Stimulated activated CD8-positive, alpha-beta memory T cell treated with anti-CD3 and anti-CD28 coated beads, Interleukin-7, amount 100 ng/mL, for 4 hours (primary cell): ENCODE measurements at places on chromosomes 7 and 10.

DNA sequence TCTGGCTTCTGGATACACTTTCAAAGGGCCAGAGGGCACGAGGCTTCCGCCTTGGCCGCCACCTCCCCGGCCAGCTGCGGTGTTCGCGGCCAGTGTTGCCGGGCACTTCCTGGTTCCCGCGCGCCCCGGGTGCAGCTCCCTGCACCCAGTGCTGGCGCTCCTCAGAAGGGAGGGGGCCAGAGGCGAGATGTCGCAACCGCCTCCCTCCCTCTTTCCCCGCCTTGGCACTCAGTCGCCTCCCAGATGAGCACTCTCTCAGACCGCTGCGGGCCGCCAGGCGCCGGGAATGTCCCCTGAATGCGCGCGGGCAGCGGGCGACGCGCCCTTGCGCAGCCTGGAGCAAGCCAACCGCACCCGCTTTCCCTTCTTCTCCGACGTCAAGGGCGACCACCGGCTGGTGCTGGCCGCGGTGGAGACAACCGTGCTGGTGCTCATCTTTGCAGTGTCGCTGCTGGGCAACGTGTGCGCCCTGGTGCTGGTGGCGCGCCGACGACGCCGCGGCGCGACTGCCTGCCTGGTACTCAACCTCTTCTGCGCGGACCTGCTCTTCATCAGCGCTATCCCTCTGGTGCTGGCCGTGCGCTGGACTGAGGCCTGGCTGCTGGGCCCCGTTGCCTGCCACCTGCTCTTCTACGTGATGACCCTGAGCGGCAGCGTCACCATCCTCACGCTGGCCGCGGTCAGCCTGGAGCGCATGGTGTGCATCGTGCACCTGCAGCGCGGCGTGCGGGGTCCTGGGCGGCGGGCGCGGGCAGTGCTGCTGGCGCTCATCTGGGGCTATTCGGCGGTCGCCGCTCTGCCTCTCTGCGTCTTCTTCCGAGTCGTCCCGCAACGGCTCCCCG lies at the start of gene FFAR4:
Gene FFAR4, plus strand, starts transcription at position 231 of the 842 bp plus-strand sequence. Its CDS starts 56 bp downstream, at position 287.
- no peak for DNase-seq

DNA sequence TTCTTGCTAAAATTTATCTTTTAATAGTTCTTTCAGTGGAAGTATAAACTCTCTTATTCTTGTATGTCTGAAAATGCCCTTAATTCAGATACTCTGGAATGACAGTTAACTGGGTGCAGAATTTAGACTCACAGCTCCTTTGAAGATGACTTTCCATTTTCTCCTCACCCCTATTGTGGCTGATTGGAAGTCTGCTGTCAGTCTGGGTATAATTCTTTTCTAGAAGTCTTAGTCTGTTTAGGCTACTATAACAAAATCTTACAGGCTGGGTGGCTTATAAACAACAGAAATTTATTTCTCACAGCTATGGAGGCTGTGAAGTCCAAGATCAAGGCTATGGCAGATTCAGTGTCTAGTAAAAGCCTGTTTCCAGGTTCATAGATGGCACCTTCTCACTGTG lies 145.2 kb upstream of the GDF10 start:
- DNase-seq, result no peak

DNA sequence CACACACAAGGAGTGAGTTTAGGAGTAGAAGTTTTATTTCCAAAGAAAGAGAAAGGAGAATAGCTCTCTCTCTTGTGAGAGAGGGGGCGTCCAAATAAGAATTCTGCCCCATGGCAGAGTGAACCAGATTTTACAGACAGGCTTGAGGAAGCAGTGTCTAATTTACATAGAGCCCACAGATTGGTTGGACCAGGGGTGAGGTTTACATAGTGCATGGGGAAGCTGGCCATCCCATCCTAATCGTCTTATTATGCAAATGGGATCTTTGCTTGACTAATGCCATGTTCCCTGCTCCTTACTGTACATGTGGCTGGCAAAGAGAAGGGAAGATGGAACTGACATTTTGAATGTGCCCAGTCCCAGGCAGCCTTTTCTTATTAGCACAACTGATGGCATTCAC lies 60.0 kb upstream of the ACSM6 start:
- DNase-seq, result no peak

DNA sequence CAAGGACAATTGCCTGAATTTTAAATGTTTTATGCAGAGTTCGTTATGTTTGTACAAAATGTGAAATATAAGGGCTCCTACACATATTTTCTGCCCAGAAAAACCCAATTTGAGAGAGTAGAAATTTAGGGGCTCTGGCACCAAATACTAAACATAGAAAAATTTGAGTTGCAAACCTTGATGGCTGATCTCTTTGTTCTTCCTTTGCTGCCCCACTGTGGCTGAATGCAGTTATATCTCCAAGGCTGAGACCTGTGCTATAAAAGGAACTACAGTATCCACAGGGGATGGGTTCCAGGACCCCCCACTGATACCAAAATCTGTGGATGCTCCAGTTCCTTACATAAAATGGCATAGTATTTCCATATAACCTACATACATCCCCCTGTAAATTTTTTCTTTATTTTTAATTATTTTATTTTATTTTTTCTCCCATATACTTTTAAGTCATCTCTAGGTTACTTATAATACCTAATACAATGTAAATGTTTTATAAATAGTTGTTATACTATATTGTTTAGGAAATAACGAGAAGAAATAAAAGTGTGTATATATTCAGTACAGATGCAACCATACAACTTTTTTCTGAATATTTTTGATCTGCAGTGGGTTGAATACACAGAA lies 22.5 kb downstream of the CFAP43 start:
- no peak for DNase-seq

- no peak for DNase-seq
Observed at GRCh38 chr10:26335574-26336093, 102.5 kb upstream of the APBB1IP start.

GRCh38 chr7:110960811-110961210 lies 130.1 kb upstream of the LRRN3 start:
- no peak for DNase-seq

DNA sequence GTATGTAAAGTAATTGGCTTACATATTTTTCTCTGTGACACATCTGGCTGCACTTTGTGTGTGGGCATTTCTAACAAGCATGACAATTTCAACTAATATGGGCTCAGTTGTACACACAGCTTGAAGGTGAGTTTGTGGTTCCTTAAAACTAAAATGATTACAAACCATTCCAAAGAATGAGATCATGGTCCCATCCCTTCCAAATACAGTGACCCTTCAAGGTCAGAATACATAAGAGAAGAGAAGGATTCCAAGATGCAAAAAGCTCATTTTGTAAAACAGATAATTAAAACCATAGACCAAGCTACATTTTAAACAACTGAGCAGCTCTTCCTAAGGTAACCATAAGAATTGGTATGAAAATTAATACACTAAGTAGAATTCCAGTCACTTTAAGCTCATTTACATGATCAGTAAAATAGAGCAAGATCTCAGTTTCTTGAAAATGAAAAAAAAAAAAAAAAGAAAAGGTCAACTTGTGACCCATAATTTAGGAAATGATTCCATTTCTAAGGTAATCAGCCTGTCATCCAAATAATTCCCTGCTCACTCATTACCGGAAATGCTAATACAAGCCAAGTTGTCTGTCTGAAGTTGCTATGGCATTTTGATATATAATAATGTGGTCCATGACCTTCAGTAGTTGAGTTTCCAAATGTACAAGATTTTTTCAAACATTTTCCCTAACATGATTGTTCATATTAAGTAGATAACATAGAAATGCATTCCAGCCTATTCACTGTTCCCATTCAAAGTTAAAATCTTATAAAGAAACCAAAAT lies 688.5 kb downstream of the PARD3 start:
- no peak for DNase-seq

- no peak for DNase-seq
Observed at GRCh38 chr10:8800426-8800825, 745.9 kb downstream of the GATA3 start.

DNA sequence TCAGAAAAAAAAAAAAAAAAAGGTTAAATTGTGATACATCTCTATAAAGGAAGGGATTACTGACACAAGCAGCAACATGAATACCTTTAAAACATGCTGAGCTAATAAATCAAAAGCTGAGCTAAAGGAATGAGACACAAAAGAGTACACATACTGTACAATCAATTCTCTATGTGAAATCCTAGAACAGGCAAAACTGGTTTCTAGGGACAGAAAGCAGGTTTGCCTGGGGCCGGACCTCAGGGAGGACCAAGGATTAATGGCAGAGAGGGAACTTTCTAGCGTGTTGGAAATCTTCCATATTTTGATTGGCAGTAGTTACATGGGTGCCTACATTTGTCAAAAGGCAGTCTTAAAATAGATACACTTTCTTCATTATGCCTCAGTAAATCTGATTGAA lies 52.5 kb downstream of the KLRG2 start:
- DNase-seq, result no peak

DNA sequence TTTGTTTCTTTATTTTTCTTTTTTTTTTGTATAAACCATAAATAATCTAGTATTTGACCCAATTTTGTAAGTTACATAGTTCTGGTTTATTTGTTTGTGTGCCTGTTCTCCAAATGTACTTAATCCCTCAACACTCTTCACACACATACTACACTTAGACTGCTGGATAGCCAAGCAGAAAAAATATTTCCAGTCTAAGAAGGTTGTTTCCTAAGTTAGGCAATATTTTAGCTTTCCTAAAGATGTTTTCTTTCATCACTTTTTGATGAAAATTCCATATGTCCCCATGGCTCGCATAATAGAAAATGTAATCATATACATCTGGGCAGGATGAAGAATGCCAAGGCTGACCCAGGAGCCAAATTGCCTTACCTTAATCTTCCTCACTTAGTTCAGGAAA lies 105.3 kb downstream of the PPP1R3A start:
- DNase-seq, result no peak

DNA sequence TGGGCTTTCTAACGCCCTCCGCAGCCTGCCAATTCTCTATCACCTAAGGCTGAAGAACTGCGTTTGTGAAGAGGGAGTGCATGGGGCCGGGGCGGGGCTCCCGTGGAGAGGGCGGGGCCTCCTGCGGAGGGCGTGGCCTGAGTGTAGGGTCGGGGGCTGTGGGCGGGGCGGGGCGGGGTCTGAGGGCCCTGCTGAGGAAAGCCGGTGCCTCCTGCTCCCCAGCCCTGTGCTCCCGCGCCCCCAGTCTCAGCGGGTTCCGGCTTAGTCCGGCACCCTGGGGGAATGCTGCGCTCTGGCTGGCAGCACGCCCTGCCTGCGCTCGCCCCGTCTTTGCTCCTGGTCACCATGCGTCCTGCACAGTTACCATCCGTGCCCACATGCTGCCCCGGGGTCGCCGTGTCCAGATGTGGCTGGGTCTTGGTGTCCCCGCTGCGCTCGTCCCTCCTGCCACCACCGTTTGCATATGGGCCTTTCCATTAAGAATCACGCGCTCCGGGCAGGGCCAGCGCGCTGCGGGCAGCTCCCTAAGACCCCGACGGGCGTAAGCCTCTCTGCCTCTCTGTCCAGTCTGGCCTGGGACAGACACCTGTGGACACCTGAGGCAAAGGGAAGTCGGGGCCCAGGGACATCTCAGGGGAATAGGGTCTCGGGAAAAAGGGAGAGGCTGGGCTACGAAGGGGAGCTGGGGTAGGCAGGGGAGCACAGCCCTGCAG lies 144.0 kb upstream of the RET start:
- DNase-seq, result peak; percentile 33

- peak; percentile 8 for DNase-seq
Observed at GRCh38 chr10:24617771-24618396, 105.8 kb downstream of the ARHGAP21 start.

DNA sequence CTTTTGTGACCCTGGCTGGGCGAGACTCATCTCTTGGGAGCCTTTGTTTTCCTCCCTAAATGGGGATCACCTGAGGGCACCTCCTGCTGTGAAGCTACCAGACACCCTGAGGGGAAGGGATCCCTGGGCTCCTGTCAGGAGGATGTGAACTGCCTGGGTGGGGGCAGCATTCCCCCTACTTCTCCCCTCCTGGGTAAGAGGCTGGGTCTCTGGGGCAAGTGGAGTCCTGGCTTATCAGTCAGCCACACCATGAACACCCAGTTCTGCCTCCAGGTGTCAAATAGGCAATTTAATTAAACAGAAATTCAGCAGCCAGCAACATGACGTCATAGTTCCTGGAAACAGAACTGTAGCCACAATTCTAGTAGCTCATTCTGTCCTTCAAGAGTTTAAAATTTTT lies 97.7 kb upstream of the RET start:
- no peak for DNase-seq

DNA sequence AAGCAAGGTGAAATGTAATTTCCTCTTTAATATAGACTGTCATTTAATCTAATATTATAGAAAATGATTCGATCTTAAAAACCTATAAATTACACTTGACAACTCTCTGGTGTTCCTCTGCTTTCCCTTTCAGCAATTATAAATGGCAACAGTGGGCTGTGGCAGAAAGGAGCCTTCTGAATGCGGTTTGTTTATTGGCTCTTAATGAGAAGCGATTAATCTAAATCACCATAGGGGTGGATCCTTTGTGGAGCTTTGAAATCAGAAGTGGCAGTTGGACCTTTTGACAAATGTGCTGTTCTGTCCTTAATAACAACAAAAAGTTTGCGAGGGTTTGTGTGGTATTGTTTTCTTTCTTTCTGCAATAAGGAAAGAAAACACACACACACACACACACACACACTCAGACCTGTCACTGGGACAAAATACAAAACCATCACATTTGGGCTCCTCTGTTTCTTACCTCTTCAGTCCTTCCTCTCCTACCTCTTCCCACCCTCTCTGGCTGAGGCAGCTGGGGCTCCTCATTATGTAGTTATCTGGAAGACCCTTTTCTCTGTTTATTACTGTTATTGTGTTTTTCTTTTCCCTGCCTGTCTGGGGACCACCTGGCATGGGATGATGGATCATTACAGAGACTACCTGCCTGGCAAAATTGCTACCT lies 316.2 kb downstream of the SORCS3 start:
- DNase-seq, result no peak

DNA sequence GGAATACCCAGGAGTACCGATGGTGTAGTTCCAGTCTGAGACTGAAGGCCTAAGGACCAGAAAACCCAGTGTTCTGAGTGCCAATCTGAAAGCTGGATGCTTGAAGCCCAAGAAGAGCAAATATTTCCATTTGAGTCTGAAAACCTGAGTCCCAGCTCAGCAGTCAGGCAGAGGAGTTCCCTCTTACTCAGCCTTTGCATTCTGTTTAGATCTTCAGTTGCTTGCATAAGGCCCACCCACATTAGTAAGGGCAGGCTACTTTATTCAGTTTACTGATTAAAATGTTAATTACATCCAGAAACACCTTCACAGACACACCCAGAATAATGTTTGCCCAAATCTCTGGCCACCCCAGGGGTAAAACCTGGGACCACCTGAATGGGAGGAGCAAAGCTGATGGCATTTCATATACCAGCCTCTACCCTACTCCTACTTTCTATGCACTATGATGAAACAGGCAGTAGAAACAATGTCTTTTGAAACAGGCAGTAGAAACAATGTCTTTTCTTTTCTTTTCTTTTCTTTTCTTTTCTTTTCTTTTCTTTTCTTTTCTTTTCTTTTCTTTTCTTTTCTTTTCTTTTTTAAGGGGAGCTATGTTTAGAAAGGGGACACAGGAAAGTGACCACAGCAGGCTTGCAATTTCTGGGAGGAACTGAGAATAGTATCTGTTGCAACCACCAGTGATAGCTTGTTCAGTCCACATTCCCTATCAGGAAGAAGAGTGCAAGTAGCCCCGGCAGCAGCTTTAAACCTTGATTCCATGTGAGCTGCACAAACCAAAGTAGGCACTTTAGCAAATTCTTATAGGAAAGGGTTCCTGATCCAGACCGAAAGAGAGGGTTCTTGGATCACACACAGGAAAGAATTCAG lies 30.6 kb downstream of the FAM237B start:
- no peak for DNase-seq
